T-helper 22 cell (primary cell): ENCODE measurements at places on chromosomes 12 and 14.

- no peak for DNase-seq
Observed at GRCh38 chr12:42407306-42407705, 81.3 kb downstream of the PPHLN1 start.

DNA sequence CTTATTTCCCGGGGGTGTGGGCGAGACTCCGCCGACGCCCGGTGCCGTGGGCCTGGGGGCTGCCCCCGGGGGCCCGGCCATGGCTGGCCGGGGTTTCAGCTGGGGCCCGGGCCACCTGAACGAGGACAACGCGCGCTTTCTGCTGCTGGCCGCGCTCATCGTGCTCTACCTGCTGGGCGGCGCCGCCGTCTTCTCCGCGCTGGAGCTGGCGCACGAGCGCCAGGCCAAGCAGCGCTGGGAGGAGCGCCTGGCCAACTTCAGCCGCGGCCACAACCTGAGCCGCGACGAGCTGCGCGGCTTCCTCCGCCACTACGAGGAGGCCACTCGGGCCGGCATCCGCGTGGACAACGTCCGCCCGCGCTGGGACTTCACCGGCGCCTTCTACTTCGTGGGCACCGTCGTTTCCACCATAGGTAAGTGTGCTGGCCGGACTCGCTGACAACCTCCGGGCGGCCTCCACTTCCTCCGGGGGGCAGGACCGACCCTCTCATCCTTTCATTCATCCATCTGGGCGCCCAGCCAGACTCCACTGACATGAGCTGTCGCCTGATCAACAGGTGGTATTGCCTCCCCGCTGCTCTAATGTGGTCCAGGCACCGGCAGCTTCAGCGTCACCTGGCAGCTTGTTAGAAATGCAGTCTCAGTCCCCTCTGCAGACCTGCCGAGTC is 467 bp downstream of the KCNK13 start:
- no peak for DNase-seq

DNA sequence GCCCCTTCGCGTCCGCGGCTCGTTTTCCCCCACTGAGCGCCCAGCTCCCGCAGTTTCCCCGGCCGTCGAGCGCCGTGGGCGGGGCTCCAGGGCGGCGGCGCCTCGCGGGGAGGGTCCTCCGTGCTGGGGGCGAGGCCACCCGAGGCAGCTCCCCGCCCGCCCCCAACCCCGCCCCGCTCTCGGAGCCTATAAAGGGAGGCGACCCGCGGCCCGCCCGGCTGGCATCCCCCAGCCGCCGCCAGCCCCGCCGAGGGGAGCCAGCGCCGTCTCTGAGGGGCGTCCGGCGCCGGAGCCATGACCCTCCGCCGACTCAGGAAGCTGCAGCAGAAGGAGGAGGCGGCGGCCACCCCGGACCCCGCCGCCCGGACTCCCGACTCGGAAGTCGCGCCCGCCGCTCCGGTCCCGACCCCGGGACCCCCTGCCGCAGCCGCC is at the start of gene TAMALIN:
Gene TAMALIN (plus strand): TSS at position 221 of the 432 bp plus-strand sequence. CDS start 74 bp downstream, at position 295.
- peak; percentile 82 for DNase-seq

DNA sequence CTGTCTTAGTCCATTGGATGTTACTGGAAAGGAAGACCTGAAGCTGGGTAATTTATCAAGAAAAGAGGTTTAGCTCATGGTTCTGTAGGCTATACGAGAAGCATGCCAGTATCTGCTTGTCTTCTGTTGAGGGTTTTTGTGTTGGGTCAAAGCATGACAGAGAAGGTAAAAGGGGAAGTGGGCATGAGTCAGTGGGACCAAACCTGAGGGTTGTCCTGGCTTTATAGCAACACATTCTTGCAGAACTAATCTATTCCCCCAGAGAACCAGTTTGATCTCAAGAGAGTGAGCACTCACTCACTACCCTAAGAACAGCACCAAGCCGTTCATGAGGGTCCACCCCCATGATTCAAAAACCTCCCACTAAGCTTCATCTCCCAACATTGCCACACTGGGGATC is 19.0 kb upstream of the KRAS start:
- DNase-seq = no peak

DNA sequence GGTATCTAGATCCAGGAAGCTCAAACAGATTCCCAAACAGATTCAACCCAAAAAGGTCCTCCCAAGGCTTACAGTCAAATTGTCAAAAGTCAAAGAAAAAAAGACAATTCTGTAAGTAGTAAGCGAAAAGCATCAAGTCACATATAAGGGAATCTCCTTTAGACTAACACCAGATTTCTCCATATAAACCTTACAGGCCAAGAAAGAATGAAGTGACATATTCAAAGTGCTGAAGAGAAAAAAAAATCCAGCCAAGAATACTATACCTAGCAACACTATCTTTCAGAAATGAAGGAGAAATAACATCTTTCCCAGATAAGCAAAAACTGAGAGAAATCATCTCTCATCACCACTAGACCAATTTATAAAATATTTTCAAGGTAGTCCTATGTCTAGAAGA is 79.6 kb upstream of the LGR5 start:
- DNase-seq = no peak

DNA sequence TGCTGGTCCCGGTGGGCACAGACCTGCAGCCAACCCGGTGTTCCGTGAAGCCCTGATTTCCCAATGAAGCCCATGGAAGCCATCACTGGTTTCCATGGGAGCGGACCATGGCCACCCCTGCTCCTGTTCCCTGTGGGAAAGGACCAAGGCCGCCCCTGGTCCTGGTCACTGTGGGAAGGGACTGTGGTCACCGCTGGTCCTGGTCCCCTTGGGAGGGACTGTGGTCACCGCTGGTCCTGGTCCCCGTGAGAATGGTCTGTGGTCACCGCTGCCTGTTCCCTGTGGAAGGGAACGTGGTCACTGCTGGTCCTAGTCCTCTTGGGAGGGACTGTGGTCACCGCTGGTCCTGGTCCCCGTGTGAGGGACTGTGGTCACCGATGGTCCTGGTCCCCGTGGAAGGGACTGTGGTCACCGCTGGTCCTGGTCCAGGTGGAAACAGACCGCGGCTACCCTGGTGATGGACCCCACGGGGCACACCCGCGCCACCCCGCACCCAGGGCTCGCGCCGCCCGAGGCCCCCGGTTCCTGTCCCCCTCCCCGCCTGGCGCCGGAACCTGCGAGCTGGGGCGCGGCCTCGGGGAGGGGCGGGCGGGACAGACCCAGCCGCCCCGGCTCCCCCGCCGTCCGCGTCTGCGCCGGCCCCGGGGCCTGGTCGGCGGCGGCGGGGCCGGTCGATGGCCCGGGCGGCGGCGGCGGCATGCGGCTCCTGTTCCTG is at the start of gene GLT1D1:
Gene GLT1D1 (plus strand): TSS at position 594 of the 715 bp plus-strand sequence. CDS start 104 bp downstream, at position 698.
- DNase-seq = no peak

DNA sequence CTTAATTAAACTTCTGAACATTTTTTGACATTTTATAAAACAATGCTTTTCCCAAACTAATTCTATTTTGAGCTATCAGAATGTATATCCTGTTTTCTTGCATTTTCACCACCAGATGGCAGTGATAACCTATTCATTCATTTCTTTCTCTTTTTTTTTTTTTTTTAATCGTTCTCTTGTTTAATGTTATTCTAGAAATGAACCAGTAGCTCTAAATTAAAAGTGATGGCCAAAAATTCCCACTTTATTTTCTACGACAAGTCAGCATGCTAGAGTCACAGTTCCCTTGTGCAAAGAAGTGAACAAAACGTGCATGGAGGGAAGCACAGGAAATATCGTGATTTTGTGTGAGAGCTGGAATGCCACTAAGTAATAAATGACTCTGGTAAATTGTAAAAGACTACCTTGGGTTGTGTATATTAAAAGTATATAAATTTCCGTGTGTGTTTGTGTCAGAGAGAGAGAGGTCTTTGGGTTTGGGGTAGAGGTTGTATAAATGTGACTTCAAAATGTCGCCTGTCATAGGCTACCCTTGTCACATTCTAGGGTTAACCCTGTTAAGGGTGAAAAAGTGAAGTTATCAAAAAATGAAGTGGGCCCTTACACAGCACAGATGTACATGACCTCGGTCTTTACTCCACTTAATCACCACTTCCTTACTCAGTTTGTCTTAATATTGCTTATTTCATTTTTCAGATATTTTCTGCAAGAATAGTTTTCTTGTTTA is 40.4 kb upstream of the LDHB start:
- DNase-seq = no peak

- no peak for DNase-seq
Observed at GRCh38 chr14:74660863-74661262, 48.8 kb upstream of the LTBP2 start.

DNA sequence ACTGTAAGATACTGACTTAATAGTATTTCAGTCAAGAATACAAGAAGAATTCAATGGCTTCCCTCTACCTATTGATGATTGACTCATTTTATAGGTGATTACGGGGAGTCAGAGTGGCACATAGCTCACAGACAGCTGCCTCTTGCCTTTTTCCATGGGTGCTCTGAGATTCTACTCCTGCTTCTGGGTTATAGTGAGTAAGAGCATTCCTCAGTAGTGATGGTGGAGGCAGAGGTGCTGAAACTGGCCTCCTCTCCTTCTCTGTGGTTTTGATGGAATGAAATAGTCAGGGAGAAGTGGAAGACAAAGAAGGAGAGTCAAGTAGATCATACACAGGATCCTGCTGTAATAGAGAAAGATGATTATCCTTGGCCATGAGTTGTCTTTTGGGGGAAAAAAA is 438.2 kb upstream of the FAR2 start:
- DNase-seq = no peak

DNA sequence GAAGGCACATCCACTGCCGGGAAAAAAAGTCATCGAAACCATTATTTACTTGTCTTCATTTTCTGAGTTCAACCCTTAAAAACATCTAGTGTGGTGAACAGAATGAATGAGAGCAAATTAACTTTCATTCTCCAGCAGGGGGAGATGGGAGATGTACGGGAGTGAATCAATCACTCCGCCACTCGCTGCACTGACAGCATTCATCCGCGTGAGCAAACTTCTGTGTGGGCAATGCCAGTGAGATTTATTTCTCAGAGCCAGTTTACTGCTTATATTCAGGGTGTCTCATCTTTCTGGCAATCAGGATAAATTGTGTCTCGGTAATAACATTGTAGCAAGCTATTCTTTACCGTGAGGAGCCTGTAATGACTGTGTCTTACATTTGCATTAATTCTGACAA is 463.6 kb upstream of the MIS18BP1 start:
- DNase-seq = no peak

GRCh38 chr12:27400856-27401354 is 45.6 kb upstream of the SMCO2 start:
- no peak for DNase-seq
